ENCODE measurements at places on chromosomes 7 and 10.
A peak's percentile ranks its signal among the peaks of the same experiment; 100 is the strongest.

- DNase-seq, result no peak
Observed at GRCh38 chr10:71401056-71401455, 4.3 kb downstream of the CDH23 start.

GRCh38 chr7:125661-126060 is 66.7 kb upstream of the FAM20C start:
- peak; percentile 12 for DNase-seq

GRCh38 chr7:134353411-134353810 is 36.7 kb upstream of the SLC35B4 start:
- DNase-seq, result no peak

- peak; percentile 69 for DNase-seq
Observed at GRCh38 chr7:26159243-26159642, 7.2 kb downstream of the NFE2L3 start.
